Hematopoietic multipotent progenitor cell treated with erythropoietin and hydrocortisone succinate and interleukin-3 and kit ligand, for 17 days (in vitro differentiated cells): ENCODE measurements at places on chromosomes 1 and 21.
A peak's percentile ranks its signal among the peaks of the same experiment; 100 is the strongest.

DNA sequence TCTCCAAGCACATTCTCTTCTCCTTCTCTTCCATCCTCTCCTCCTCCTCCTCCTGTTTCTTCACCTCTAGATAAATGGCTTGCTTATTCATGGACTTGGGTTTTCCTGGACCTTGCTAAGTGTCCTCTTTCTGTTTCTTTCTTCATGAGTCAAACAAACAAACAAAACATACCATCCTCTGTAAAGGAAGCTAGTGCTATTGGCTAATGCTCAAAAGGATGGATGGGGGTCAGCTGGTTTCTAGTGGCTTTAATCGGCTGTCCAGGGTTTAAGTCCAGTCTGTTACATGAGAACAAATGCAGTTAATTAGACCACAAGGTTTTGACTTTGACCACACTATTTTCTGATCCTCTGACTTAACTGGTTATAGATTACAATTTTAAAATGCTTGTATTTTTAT is 83.8 kb upstream of the TSPAN2 start:
- no peak for DNase-seq

DNA sequence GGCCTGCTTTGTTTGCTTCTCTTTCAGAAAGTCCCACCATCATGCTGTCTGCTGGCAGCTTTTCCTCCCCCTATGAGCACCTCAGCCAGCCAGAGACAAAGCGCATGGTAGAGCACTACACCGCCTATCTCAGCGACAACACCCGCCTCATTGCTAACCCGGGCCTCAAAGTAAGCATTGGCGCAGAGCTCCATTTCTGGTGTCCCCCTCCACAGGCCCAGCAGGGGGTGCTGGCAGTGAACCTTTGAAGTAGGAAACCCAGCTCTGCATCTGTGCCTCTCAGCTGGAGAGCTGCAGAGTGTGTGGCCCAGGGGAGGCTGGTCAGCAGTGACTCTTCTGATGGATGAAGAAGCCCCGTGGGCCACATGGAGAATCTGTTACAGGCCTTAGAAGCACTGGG is 81.2 kb upstream of the RAVER2 start:
- DNase-seq, result no peak

DNA sequence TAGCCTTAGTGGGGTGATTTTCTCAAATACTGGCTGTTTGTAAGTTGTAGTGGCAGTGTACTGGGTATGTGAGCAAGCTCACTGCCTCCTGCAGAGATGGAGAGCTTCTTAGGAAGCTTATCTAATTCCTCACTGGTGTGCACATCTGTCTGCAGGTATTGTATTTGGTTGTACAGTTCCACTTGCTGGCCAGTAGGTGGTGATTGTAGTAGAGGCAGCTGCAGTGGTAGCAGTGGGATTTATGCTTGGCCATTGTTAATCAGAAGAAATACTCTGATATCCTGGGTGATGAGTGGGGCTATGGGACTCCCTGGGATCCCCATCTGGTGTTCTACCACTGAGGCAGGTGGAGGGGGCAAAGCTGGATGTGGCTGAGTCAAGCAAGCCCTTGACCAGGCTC is 276.1 kb upstream of the SPAG17 start:
- no peak for DNase-seq

- DNase-seq, result no peak
Observed at GRCh38 chr1:118963456-118964430, 24.4 kb downstream of the TBX15 start.

GRCh38 chr1:39926343-39926793 is 24.7 kb upstream of the MYCL start:
- DNase-seq, result no peak

GRCh38 chr1:234499943-234500245 is 20.9 kb upstream of the TARBP1 start:
- DNase-seq, result no peak

DNA sequence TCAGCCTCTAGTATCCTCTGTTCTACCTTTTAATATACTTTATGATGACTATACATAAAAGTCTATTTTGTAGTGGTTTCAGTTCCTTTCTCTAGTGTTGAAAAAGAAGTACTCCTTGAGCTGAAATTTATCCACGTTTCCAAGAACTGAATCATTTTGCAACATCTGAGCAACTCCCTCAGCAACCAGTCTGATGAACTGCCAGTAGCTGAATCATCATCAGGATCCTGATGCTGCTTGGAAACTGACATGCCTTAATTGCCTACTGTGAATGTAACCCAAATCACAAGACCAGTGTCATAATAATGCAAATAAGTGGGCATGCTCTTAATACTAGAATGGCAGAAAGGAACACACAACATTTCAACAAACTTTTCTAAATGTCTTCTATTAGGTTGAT is 103.3 kb downstream of the CYYR1 start:
- DNase-seq, result no peak

DNA sequence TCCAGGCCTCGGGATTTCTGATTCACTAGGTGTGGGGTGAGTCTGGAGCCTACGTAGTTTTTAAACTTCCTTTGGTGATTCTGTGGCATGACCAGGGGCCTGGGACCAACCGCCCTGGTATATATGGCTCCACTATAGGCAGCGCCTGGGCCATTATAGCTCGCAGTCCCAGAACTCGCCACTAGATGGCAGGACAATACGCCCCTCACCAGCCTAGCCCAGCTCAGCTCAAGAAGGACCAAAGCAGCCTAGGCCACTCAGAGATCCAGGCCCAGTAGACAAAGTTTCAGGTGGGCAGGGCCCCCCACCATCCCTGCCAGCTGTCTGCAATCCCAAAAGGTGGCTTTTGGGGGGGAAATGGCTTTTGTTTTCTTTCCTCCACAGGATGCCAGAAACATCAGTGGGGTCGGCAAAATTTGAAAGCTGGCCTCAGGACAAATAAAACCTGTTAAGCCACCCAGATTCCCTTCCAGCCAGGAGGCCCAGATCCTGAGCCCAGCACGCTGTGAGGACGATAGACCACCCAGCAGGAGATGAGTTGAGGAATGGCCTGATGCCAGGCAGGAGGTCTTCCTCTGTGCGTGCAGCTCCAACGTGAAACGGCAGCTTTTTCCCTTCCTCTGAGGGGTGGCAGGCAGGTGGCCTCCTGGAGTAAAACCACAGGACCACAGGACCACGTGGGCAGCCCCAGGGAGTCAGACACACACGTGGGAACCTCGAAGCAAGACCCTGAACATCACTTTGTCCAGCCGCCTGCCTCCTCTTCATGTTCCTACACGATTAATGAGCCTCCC is 24.8 kb upstream of the TMEM51 start:
- DNase-seq, result peak; percentile 47

GRCh38 chr1:179365342-179366092 is at the start of gene AXDND1:
TSS of gene AXDND1 (plus strand) at chr1:179365971. CDS start at chr1:179366510, 539 bp downstream.
- DNase-seq, result peak; percentile 65

DNA sequence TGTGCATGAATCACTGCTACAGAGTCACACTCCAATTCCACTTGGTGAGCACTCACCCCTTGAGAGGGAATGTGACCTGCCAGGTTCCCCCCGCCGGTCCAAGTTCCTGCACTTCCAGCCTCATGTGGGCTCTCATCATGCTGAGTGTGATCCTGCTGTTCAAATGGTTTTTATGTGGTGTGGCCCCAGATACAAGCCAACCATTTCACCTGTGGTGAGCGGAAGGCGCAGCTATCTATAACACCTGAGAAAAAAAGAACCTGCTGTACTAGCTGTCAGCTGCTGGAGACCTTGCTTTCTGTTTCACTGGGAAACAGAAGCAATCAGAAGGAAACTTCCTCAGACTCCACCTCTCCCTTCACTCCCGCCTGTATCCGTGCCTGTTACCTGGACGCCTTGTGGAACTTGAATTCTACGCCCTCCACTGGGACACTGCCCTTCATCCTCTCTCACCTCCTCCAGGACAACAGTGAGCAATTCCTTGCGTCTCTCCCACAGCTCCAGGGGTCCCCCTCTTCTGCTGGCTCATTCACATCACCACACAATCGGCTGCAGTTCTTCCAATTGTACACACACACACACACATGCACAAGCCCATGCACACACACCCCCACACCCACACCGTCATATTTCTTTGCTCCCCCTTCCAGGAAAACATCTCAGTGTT is 64.4 kb upstream of the RPL11 start:
- DNase-seq, result no peak

DNA sequence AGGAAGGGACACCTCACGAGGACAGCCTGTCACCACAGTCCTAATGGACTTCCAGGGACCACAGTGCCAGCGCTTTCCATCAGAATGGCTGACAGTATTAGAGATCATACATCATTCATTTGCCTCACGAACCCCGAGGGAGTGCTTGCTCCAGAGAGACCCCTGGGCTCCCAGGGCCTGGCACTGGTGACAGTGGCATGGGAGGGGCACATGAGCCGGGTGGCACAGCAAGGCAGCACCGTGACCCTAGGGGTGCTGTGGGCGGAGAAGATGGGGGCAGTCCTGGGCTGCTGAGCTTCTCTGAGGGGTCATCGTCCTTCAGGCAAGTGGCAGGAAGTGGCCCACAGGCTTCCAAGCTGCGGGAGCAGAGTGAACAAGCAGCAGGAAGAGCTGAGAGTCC is 16.4 kb upstream of the TSPEAR start:
- no peak for DNase-seq

- DNase-seq, result no peak
Observed at GRCh38 chr1:172408958-172409357, 11.5 kb upstream of the C1orf105 start.

DNA sequence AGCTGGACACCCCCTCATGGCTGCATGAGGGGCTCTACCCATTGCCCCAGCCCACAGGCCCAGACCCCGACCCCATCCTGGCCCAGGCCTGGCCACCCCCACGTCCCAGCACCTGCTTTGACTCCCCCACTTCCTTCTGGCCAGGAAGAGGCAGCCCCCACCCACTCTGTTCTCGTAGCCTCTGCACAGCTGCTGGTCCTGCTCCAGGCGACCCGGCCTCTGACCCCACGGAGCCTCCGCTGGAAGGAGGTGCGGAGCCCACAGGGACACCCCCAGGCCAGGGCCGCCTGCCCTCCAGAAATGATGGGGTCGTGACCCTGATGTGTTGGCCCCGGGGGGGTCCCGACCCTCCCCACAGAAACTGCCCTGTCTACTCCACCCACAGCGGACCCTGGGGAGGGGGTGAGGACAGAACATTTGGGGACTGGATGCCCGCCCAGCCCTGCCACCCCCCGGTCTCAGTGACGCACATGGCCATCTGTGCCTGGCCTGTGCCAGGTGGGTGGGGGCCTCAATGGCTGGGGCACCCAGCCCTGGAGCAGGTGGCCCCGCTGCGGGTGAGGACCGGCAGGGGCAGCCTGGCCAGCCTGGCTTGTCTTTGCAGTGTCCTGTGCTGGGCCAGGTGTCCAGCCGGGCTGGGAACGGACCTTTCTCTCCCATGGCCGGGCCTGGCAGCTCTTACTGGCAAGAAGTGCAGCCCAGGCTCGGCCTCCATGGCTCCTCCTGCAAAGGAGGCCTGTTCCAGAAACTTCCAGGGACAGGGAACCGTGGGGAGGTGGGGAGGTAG is 78.6 kb downstream of the MORN1 start:
- no peak for DNase-seq

DNA sequence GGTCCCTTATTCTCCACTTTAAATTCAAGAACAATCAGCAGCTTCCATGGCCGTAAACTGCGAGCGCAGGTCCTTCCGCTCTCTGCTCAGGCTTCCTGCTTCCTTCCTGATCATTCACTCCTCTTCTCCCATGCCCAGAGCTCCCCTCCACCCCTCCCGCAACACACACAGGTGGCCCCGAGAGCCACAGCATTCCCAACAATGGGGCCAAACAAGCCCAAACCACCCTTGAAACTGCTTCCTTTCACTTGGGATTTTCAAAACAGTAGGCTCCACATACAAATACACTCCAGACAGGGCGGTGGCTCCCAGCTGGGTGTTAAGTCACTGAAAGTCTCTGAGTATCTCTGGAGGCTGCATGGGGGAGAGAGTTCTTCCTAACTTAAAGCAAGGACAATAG is 11.4 kb downstream of the FAM89A start:
- DNase-seq, result no peak

DNA sequence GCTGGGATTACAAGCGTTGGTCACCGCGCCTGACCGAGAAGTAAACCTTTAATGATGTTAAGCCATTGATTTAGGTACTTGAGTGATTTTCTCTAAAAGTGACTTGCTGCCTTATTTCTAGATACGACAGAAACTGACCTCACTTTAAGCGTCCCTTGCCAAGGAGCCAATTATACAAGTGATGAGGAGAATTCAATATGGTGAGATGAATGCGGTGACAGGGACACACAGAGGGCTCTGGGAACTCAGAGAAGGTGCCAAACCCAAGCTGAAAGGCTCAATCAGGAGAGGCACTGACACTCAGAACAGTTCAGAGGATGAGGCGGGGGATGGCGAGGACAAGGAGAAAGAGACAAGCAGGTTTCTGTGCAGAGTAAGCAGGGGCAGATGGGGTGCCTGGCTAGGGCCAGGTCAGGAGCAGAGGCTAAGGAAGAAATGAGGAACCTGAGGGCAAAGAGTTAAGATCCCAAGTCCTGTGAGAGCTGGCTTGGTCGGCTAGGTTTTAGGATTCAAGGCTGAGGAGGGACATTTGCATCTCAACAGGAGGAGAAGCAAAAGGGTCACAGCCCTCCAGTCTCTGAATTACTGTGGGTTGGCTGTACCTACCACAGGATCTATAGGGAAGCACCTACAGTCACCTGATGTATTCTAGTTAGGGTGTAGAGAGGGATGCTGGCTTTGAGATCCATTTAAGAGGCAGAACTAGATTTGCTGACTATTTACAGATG is 83.2 kb upstream of the USP24 start:
- no peak for DNase-seq

DNA sequence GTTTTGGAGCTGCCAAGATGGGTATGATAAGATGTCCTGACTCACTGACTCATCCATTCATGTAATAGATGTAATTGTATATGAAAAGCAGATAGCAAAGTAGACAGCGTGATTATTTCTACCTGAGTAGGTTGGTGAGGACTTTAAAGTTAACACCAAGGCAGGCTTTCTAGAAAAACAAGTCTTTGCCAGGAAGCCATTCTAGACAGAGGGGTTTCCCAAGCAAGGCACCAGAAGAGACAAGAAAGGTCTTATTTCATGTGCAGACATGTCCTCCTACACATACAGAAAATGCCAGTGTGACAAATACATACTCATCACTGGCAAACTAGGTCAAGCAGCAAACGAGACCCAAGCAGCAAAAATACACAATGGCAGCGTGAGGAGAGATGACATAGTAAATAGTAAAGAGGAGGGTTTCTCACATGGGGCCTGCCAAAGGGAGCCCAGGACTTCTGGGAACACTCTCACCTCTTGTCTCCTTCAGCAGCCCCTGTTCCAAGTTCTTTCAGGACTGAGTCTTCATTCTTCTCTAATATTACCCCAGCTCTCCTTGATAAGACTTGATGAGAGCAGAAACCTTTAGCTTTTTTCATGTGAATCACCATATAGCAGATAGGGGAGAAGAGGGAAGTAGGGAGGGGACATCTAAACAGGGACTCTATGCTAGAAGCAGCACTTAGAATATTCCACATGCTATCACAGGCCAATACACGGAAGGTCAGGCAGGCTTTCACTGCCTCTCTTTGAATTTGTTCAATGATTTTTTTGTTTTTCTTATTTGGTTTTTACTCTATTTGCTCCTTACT is 114.6 kb upstream of the ATP1B1 start:
- no peak for DNase-seq

- DNase-seq, result peak; percentile 84
Observed at GRCh38 chr1:27416387-27417111, 24.1 kb downstream of the GPR3 start.
